NCI-H1048 (cell line): ENCODE measurements at places on chromosomes 6 and 20.

DNA sequence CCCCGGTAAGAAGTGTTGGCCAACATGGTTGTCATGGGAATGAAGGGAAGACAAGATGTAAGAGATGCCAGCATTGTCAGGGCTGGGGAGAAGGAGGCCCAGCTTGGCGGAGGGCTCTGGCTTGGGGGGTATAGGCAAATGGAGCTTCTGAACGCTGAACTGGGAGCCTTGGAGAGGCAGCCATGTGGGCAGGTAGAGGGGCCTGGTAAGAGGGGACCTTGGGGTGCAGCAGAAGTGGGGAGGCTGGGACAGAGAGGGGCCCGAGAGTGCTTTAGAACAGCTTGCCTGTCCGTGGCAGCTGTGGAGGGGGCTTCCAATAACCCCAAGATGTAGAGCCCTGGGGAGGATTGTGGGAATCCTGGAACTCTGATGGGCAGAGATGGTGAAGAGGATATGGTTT lies 3.0 kb downstream of the SLC22A1 start:
- DNase-seq: no peak

DNA sequence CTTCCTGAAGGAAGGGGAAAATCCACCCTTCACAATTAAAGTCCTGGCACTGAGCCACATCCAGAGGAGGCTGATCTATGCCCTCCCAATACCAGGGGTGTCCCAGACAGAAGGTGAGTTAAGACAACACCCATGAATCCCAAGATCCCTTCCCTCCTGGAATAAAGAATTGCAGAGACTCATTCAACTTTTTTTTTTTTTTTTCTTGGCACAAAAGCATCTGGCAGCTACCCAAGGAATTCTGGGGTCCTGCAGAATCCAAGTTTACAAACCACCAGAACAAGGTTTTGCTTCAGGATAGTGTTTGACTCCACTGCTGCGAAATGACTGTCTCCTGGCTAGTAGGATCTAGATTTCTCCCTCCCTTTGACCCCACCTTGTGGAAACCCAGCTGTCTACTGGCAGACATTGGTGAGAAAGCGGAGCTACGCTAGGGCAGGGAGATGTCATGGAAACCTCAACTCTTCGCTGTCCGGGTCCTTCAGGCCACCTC lies 37.4 kb downstream of the JAG1 start:
- DNase-seq: no peak

DNA sequence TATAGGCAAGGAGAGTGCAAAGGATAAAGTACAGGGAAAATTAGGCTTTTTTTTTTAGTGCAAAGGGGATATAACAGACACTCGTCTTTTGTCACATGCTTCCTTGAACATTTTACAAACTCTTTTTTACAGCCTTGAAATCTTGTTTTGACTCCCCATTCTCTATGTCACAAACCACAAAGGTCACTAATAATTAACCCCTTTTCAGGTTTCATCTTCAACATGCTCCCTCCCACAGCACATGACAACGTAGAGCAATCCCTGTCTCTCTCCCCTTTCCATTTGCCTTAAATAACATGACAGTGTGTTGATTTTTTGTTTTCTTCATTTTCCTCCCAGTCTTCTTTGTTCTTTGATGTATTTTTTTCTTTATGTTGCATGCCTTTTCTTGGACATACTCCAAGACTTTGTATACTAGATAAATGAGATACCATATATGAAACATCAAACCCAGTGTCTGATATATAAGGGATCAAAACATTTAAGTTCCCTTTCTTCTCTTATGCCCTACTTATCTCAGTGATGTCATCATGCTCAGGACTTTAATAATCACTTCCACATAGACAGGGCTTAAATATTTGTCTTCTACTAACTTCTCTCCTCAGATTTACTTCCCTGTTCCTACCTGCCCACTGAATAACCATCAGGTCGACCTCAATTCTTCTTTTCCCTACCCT lies 378.7 kb upstream of the HSF2 start:
- DNase-seq: no peak

DNA sequence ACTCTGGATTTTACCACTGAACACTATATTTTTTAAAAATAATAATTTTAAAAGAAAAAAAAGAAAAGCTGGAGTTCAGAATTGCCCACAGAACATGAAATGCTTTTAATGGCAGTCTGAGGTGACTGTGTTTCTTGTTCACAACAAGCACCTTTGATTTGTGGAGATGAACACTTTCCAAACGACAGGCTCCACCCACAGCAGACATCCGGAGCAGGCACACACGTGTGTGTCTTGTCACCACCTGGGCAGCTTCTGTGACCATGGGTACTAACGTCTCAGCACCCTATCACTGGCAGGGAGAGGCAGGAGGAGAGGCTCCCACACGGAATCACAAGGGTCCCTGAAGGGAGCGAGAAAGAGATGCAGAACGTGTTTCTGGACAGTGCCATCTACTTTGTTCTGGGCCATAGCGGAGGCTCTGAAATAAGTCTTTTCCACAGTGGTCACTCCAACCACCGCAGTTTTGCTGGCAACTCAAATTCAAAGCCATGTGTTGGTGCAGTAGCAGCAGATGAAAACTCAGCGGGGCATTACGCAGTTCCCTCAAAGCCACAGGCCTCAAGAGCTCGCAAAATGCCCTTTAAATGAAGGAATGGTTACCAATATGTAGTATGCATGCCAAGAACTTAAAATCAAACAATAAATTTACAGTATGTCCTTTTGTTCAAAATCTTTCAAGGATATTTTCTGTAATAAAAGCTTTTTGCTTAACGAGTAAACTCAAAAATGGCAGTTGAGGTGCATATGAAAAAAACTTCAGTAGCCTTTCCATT lies 242.2 kb downstream of the FOXC1 start:
- no peak for DNase-seq

DNA sequence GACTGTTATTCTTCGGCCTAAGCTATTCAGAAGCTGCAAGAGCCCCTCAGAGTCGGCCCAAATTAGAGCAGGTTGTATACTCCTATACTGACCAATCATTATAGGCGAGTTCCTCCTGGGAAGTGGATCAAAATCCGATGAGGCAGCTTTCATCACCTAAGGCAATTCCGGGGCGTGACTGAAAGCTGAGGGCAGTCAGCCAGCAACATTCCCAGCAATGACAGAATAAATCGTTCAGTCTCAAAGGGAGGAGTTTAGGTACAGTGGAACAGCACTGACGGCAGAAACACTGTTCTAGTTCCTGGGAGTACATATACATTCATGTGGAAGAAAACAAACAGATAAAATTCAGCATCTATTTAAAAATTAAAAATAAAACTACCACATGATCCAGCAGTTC lies 10.8 kb downstream of the HLA-DQB2 start:
- peak; percentile 10 for DNase-seq

DNA sequence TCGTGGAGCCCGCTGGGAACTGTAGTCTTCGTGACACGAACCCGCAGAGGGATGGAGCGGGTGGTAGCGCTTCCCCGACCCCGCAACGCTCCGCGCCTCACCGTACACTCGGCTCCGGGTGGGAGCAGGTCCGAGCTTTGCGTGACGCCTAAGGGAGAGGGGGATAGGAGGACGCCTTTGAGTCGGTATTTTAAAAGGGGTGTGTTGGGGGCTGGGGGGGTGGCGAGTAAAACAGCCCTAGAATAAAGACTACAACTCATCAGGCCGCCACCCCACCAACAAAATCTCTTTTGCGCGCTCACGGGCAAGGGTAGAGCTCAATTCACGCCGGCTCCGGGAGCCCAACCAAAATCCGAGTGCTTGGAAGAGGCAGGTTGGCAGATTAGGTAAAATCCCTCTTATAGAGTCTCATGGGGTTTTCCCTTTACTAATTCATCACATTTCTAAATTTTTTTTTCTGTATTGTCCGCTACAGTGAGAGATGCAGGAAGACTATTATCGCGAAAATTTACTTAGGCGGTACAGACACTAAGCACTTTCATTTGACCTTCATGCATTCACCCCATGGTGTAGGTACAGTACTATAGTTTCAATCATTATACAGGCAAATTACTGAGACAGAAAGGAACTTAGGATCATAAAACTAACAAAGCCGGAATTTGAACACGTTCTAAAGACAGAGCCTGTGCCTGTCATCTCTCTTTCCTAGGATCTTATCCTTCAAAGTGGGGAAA lies 706 bp upstream of the SNX14 start:
- peak; percentile 19 for DNase-seq

GRCh38 chr20:18258126-18258860 lies 30.0 kb upstream of the ZNF133 start:
- no peak for DNase-seq

- DNase-seq: no peak
Observed at GRCh38 chr6:33960345-33961313, 156.8 kb upstream of the MLN start.

DNA sequence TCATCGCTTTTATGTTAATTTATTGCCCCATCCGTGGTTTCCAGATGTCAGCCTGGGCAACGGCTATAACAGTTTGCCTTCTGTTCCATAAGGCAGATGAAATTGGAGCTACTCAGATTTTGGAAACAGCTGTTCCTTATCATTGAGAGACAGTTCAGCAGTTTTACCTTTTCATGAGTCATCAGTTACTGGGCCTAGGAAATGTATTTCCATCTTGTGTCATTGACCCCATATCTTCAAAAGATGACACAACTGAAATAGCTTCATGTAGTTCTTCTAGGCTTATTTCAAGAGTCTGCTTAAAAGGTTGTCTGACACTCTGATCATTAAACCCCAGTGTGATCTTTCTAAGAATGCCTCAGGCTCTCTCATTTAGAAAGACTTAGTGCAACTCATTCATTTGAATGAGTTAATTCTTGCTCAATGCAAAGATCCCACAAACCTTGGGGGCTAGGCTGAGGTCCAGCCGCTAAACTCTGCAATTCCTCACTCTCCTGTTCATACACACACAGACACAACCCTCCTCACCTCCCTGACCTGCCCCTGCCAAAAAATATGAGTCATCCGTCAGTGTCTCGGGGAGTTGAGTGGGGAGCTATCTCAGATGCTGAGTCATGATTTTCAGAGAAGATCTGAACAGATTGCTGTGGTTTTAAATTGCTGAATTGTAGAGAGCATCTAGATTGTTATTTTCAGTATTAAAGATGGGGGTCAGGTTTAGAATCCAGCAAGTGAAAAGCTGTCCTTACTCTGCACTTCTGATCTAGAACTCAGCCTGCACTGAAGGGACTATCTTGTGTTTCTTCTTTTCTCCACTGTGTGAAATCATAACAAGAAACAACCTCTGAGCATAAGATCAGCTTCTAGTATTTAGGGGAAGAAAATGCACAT lies 61.8 kb downstream of the RPP40 start:
- DNase-seq: no peak

GRCh38 chr20:38207621-38208020 lies 42.6 kb upstream of the TGM2 start:
- no peak for DNase-seq
